ENCODE measurements at places on chromosomes 1 and 21. TPM values are rescaled to one million over a fixed set of nuclear protein-coding genes. Genes with fewer than 3 reads are reported as not detected.

The RORC gene
- 0.04 TPM for total RNA-seq

The S100A2 gene
- total RNA-seq: 26.8 TPM

The MECR gene
- total RNA-seq: 20.9 TPM

The TSNAX gene
- 45.7 TPM for total RNA-seq

The FMO5 gene
- 0.17 TPM for total RNA-seq

The LRIG2 gene
- 3.3 TPM for total RNA-seq

The PRDM15 gene
- total RNA-seq: 3.8 TPM

The DCDC2B gene
- not detected for total RNA-seq
